KBM-7 (cell line): ENCODE measurements at places on chromosomes 16 and 17.

GRCh38 chr17:40611840-40612474 lies 35.7 kb downstream of the SMARCE1 start:
- no peak for DNase-seq

- DNase-seq, result no peak
Observed at GRCh38 chr16:89720551-89720812, 216 bp downstream of the VPS9D1 start.

DNA sequence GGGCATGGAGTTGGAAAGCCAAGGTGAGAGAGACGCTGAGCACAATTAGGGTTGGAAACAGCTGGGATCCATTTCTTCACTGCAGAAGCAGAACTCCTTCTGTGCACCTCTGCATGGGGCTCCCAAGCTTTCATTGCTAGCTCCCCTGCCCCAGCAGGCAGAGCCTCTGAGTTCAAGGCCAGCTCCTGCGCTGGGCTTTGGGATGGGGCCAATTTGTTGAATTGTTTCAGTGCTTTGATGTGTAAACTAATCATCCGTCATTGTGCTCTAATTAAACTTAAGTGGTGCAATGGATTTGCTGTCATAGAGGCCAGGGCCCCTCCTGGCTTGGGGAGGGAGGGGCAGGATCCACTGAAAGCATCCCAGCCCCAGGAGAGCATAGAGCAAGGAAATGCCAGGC lies 13.5 kb upstream of the LYRM9 start:
- DNase-seq, result no peak

DNA sequence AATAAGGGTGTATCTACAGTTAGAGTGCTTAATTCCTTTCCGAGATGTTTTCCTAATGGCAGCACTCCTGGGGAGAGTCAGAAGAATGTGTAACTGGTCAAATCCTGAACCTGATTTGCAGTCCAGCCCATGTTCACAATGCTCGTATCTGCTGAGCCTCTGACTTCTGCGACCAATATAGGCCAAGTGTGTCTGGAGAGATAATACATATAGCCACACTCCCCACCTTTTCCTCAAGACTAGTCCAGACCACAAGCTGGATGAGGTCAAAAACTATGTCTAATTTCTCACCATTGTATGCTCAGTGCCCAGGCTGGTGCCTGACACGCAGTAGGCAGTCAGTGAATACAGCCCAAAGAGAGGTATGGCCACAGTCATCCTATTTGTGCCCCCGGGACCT lies 58.0 kb downstream of the XYLT1 start:
- no peak for DNase-seq

- no peak for DNase-seq
Observed at GRCh38 chr17:61686113-61686512, 95.1 kb upstream of the NACA2 start.

DNA sequence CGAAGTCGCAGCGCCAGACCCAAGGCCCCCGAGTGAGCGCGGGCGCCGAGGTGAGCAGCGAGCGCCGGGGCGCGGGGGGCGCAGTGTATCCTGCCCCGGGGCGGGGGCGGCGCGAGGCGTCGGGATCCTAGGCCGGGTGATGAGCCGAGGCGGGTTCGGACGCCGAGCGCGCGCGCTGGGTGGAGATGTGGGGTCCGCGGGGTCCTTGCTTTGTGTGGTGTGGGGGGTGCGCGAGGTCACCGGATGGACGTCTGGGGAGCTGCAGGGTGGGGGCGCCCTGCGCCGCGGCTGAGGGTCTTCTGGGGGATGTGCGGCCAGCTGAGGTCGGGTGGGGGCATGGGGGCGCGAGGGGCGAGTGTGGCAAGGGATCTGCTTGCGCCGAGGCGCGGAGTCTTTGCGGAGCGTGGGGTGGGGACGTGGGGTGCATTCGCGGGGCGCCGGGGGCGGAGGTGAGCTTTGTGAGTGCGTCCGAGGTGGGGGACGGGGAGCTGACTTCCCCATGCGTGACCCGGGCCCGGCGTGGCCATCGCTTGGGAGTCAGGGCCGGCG lies 560 bp downstream of the RAI1 start:
- no peak for DNase-seq

DNA sequence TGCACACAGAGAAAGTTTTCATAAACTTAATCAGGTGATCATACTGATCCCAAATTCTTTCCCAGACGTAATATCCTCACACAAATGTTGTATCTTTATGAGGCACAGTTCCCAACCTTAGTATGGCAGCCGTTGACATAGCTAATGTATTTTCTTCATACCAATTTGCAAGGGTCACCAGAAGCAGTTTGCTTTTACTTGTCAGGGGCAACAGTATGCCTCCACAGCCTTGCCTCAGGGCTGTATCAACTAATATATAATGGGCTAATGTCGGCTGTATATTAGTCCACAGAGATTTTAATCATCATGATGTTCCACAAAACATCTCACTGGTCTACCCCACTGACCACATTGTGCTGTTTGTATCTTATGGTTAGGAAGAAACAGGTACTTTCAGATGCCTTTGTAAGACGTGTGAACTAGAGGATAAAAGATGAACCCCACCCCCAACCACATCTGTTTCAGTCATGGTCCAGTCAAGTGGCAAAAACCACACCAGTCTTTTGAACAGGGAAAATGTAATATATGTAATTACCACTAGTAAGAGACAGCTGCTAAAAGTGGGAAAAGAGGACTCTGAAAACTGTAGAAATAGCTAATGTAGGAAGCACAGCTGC lies 55.2 kb downstream of the GAN start:
- DNase-seq, result no peak

DNA sequence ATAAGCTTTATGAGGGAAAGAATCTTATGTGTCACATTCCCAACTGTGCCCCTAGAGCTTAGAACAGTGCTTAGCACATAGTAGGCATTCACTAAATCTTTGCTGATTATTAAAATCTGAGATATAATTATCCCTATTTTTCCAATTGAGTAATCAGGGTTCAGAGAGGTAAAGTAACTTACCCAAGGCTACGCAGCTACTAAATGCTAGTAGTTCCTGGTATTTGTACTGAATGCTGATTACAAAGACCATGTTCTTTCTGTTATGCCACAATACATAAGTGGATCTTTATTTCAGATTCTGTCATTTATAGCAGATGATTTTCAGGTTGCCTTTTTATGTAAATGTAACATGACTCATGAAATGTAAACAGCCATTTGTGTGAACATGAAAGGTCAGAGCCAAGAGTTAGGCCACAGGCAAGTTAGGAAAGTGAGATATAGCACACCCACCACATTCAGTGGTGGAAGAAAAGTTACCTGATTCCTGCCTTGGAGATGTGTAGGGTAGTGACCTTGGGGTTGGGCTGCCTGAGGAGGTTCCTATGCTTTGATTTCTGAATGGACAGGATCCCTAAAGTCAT lies 77.2 kb downstream of the FTO start:
- DNase-seq, result no peak

GRCh38 chr16:15539197-15539596 lies 103.8 kb downstream of the MARF1 start:
- DNase-seq, result no peak

GRCh38 chr17:9839433-9839832 lies 13.7 kb downstream of the GLP2R start:
- no peak for DNase-seq

DNA sequence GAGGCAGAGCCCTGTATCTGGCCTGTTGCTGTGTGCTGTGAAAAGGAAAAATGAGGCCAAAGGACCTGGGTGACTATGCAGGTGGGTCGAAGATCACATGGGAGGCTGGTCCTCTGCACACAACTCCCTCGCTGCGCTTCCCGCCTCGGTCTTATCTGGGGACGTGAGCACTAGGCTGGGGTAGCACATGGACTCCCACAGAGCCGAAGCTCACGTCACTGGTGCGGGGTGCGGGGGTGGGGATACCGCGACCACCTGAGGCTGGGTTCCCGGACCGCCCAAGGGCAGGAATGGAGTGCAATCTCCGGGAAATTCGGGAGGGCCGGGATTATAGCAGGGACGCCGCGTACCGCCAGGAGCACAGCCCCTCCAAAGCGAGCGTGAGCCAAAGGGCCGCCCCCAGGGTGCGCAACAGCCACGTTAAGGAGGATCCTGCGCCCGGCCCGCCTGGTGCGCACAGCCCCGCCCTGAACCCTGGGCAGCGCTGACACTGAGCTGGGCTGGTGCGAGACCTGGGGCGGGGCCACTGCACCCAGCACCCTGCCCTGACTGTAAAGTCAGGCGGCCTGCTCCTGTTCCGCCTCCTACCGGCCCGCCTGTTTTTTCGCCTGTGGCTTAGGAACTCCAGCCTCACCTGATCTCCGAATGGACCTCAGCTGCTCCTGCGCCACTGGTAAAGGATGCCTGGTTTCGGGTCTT lies 4.8 kb downstream of the MT1A start:
- no peak for DNase-seq

DNA sequence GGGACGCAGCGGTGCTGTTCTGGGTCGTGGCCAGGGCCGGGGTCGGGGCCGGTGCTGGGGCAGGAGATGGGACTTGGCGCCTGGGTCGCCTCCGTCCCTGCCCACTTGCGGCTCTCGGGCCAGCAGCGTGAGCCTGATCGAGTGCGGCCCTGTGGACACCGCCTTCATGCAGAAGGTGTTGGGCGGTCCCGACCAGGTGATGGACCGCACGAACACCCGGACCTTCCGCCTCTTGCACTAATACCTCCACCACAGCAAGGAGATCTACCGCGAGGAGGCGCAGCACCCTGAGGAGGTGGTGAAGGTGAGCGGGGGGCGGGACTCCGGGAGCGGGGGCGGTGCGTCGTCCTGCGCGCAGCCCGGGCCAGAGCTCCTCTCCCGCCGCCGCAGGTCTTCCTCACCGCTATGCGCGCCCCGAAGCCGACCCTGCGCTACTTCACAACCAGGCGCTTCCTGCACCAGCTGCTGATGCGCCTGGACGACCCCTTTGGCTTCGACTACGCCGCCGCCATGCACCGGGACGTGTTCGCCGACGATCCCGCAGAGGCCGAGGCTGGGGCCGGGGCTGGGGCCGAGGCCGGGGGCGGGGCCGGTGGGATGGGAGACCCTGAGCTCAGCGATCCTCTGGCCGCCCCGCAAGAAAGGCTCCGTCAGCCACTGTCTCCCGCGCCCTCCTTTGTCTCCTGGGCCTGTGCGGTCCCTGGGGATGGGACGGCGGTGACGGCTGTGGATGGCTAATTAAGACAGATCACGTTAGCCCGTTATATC lies 4.5 kb upstream of the HSD17B1 start:
- no peak for DNase-seq

GRCh38 chr16:23134274-23134673 lies 15.0 kb downstream of the USP31 start:
- DNase-seq, result no peak

- DNase-seq, result no peak
Observed at GRCh38 chr17:6589266-6589946, 33.1 kb upstream of the PITPNM3 start.

DNA sequence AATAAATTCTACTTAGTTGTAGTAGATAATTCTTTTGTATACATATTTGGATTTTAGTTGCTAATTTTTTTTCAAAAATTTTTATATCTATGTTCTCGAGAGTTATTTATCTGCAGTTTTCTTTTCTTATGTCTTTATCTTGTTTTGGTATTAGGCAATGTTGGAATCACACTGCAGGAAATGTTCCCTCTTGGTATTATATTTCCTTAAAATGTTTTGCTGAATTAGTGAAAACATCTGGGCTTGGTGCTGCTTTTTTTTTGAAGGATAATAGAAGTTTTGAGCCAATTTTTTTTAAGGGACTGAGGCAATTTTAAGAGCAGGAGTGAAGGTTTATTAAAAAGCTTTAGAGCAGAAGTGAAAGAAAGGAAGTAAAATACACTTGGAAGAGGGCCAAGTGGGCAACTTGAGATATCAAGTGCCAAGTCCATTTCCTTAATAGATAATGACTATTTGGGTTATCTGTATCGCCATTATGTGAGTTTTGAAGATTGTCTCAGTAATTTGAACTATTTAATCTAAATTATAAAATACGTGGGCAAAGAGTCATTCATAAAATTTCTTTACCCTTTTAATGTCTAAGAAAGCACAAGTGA lies 1390.1 kb upstream of the CDH8 start:
- DNase-seq, result no peak

- no peak for DNase-seq
Observed at GRCh38 chr16:57392694-57393093, 11.9 kb upstream of the CCL17 start.

- DNase-seq, result no peak
Observed at GRCh38 chr17:50692448-50693035, 15.2 kb downstream of the ANKRD40 start.

- DNase-seq, result no peak
Observed at GRCh38 chr17:55453839-55454557, 32.4 kb upstream of the MMD start.

- DNase-seq, result no peak
Observed at GRCh38 chr17:18981642-18982424, 22.7 kb downstream of the FAM83G start.

DNA sequence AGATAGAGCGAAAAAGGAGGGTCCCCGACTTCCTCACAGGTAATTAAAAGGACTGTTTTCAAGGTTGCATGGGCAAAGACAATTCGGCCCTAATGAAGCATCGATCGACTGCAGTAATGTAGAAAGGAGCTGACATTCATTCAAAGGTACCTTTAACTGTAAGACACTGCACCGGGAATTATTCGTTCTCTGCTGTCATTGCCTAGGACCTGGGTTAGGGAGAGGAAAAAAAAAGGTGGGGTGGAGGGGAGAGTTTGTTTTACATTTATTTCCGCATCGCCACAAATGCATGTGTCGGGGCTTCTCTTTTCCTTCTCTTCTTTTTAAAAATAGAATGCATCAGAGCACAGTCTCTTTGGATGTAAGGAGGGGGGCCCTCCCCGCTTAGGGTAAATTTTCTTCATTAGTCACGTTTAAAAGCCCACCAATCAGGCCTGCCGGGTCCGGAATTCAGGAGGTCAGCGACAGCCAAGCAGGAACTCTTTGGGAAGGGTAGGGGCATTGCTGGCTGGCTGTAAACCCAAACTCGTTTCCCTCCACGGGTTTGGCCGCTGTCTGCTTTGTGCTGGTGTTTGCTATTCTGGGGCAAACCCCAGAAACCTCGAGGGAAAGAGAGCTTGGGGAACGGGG lies 496.2 kb upstream of the ZFHX3 start:
- no peak for DNase-seq

DNA sequence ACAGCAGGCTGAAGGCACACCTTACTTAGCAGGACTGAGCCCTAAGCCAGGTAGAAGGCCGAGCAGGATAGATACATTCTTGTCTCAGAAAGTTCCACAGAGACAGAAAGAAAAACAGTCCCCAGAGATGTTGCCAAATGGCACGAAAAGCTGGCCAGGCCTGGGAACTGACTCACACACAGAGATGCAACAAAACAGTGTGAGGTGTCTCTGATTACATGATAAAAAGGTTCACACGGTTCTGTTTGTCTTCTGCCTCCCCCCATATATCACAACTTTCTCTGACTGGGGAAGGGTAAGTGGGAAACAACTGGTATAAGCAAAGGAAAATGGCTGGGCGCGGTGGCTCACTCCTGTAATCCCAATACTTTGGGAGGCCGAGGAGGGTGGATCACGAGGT lies 1.7 kb downstream of the WBP2 start:
- DNase-seq, result no peak

GRCh38 chr17:55673743-55674506 lies 48.7 kb downstream of the TMEM100 start:
- DNase-seq, result no peak

DNA sequence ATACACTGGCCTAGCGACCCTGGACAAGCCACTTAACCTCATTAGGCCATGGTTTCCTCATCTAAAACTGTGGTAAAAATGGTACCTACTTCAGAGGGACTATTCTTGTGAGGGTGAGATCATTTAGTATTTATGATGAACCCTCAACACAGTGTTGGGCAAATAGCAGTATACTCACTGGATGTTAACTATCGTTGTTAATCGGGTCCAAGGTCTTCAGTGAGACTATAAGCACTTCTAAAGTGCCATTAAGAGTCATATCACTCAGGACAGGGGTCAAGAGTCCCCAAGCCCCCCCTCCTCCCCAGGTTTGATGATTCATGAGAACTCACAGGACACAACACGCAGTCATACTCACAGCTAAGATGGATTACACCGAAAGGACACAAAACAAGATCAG lies 11.0 kb downstream of the TK2 start:
- DNase-seq, result no peak
